Caki2 (cell line): ENCODE measurements at places on chromosomes 1 and 21.

- no peak for DNase-seq
These were observed 6.8 kb upstream of the SKI start for GRCh38 chr1:2221271-2221670.

GRCh38 chr1:157166590-157166989 lies 28.4 kb upstream of the ETV3 start:
- no peak for DNase-seq

GRCh38 chr1:64733581-64734286 lies 11.1 kb upstream of the RAVER2 start:
- no peak for DNase-seq

- DNase-seq, result no peak
These were observed 38.0 kb upstream of the RGS5 start for GRCh38 chr1:163240705-163241104.

DNA sequence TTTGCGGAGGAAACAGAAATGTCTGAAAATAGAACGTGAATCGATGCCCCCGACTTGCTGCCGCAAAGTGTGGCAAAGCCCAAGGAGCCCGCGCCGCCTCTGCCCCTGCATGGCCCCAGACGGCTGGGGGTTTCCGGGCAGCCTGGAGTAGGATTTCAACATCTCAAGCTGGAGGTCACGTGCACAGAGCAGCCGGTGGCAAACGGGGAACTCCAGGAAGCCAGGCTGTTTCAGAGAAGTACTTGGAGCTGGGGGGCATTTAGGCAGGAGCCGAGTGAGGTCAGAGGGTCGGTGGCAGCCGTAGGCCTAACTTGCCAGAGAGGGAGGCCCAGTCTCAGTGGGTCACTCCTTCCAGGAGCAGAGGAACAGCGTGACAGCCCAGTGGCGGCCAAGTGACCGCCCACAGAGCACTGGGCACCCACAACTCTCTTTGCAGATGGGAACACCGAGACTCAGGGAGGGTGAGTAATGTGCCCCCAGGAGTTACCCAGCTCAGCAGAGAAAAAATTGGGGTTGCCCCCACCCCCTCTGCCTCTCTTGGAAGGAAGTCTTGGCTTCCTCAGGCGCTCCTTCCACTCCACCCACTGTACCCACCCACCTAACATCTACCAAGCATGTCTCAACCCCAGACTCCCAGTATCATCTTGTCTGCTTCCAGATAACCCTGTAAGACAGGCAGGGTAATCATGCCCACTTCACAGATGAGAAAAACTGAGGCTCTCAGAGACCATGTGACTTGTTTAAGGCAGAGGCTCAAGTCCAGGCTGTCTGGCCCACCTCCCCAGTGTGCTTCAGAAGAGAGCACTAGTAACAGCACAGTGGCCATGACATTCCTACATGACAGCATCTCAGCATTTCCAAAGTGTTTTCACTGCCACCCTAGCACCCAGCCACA lies 179.4 kb downstream of the HIVEP3 start:
- no peak for DNase-seq

DNA sequence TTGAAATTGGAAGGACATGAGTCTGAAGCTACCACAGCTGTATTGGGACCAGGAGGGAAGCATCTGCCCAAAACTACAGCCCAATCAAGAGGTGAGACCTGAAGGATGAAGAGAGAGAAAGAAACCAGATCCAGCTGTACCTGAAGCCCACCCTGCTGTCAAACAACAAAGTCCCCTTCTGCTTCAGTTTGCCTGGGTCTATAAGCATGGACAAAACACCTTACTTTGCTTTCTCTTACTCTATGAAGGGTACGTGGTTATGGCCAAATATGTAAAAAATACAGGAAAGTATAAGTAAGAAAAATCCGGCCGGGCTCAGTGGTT lies 26.4 kb downstream of the TOMM20 start:
- no peak for DNase-seq

GRCh38 chr1:202104073-202104472 lies 18.6 kb upstream of the GPR37L1 start:
- no peak for DNase-seq

DNA sequence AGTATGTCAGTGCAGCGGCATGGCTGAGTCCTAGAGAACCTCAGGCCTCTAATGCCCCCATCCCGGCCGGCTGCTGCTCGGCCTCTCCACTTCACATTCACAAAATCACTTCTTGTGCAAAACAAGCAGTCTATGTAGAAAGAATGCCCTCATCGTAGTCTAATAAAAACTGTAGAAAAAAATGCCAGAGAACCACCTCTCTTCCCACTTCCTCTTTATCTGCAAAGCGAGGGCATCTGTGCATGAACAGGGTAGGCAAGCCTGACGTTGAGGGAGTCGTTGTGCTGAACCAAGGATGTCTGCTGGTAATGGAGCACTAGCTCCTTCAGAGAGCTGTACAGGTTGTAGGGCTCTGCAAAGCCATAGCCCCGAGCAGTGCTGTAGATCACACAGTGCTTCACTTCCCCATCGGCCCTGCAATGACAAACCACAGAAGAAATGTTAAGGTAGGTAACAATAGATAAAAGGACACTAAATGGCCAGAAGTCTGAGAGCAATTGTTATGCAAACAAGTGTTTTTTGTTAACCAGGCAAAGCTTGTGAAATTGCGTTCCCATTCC lies 88.9 kb downstream of the PIK3R3 start:
- DNase-seq, result no peak

DNA sequence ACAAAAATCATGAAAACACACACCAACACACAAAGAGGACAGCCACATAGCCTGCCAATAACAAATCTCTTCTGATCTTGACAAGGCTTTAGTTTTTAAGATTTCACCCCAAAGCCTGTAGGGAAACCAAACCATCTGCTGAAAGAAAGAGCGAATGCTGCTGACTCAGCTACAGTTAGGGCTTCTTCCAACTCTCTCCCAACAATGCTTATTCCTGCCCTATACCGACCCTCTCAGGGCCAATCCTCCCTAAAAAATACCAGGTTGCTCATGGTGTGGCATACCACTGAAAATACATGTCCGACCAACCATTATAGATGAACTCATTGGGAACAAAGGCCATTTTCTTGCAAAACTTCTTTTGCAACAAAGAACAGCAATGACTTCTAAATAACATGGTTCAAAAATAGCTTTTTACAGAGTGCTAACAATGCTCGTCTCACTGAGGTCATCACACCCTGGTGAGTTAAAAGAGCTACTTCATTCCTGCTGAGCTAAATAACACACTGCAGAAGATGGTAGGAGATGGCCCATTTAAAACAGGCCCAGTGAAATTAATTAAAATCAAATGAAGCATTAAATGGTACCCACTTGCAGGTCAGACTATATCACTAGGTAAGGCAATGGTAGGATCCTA lies 86.1 kb downstream of the KIAA0319L start:
- no peak for DNase-seq

DNA sequence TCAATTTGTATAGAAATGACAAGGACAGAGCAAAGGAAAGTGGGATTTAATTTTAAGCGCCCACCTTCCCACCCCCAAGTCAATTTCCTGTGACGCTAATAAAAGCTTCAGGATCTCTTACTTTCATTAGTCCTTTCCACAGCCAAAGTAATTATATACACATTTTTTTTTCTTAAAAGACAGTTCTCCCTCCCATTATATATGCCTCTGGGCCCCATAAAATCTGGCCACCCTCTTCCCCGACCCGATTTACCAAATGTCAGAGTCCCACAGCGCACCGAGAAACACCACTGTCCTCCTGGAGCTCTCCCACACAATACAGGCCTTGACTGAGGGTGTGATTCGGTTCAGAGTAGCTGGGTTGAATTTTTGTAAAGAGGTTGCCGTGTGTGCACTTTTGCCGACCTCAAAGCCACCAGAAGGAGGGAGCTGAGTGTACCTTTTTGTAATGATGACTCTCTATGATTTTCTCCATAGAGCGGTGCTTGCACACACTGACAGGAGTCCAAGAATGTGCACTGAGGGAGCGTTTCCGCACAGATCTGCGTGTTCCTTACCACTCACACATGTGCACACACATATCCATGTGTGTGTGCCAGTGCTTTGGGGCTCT lies 26.2 kb upstream of the IL10 start:
- DNase-seq, result no peak

- no peak for DNase-seq
These were observed 51.8 kb upstream of the FAM89A start for GRCh38 chr1:231091831-231092301.

GRCh38 chr1:27652111-27652864 lies 17.3 kb upstream of the FGR start:
- no peak for DNase-seq

DNA sequence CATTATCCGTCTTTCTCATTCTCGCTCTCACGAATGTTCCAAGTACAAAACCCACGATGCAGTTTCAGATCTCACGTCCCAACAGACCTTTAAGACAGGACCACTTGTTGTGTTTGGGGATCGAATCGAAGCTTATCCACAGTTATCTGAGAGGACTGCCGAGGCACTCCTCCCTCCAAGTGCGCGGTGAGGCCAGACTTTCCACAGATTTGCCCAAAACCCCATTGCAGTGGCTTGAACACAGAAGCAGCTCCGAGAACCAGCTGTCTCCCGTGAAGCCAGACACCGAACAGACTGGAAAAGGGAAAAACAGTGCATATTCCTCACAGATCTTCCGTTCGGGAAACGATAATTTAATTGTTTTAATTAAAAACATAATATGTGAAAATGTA lies 46.5 kb upstream of the COL6A2 start:
- DNase-seq, result no peak

GRCh38 chr1:64540265-64540791 lies 70.4 kb downstream of the CACHD1 start:
- no peak for DNase-seq

- no peak for DNase-seq
These were observed 60.9 kb downstream of the HTR6 start for GRCh38 chr1:19725606-19726005.

DNA sequence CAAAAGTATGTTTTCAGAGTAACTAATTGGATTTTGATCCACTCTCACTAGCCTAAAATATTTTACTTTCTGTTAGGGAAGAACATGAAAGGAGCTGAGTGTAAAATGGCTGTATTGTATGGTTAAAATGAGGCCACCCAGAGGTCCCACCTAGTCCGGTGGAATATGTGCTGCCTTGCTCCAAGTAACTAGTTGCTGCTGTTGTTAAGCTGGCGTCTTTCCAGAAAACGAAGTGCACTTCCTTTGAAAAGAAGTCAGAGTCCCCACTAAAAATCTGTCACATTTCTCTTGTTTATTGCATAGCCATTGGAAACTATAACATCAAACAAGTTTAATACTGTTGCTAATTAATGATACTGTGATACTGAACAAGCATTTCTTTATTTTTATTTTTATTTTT lies 3.2 kb downstream of the SLC25A33 start:
- DNase-seq, result no peak

DNA sequence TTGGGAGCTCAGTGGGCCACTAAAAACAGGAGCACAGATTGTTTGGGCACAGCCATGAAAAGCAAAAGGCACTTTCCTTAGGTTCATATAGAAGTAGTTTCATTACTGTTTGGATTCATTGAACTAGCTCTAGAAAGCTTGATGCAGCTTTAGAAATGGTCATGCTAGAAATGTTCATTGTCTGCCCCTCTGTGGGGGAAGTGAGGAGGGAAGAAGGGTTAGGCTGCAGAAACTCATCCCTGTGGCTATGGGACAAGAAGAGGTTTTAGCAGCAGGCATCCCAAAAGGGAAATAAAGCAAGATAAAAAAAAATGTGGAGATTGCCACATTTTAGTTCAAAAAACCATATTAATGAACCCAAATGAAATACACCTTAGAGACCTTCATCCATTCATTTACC lies 359.6 kb upstream of the PTBP2 start:
- DNase-seq, result no peak

- DNase-seq, result no peak
These were observed 50.3 kb upstream of the COA6 start for GRCh38 chr1:234322979-234323378.

DNA sequence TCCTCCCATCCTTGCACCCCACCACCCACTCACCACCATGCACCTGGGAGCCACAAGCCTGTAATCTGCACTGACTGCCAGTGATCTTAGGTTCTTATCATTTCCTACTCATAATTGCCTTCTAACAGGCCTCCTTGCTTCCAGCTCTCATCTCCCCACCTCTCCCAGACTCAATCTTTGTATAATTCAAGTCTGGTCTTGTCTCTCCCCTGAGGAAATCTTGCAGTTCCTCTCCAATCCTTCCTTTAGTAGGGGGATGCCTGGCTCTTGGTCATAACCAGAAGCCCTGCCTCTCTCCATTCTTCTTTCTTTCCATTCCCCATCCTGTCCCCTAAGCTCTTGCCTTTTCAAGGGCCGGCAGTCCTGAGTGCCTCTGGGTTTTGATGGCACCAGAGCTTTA lies 27.8 kb downstream of the PIGM start:
- no peak for DNase-seq

DNA sequence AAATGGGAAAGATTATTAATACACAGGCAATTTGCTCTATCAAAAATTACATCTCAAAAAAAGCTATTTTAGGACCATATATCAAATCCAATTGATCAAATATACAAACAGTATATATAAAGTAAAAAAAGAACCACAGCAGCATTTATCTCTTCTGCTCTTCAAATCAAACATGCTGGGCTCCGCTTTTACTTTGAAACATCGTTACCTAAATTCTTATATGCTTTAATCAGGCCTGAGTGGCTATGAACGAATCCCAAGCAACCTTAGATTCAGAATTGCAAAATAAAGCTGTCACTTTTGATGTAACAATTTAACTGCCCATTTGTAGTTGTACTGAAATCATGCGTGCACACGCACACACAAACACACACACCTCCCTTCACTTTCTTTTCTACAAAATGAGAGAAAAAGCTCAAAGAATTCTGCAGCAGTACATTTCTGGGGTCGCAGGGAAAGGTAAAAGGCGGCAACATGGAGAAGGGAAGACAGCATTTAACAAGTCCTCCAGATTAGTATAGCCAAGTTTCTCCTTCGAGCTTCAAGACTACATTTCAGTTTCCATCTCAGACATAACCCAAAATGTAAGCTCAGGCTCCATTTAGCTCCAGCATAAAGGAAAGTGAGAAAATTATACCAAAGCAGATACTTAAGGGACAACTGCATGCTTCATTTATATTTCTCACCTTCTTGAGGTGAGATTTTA lies 92.2 kb upstream of the TTC39A start:
- DNase-seq, result no peak

- no peak for DNase-seq
These were observed 27.1 kb downstream of the MPZL1 start for GRCh38 chr1:167748906-167749305.

GRCh38 chr1:91605566-91605965 lies 104.9 kb downstream of the CDC7 start:
- DNase-seq, result no peak

- DNase-seq, result no peak
These were observed 10.9 kb downstream of the YARS1 start for GRCh38 chr1:32806290-32806689.

- peak; percentile 14 for DNase-seq
These were observed 75.7 kb upstream of the PKN2 start for GRCh38 chr1:88608139-88608943.

DNA sequence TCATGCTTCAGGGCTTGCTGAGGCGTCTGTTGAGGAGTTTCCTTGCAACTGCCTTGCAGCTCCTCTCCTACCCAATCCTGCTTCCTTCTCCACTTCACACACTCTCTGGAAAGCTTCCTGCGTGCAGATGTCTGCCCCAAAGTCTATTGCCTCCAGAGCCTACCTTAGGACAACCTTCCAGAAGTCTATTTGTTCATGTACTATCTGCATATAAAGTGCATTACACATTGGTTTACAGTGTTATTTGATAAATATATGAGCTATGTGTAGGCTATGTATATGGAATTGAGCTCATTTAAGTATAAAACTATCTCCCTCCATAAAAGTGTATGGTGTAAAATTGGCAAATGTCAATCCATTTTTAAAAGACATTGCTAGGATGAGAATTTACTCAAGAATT lies 9.8 kb downstream of the PTGFR start:
- no peak for DNase-seq
